ENCODE measurements at places on chromosomes 11 and 22.

DNA sequence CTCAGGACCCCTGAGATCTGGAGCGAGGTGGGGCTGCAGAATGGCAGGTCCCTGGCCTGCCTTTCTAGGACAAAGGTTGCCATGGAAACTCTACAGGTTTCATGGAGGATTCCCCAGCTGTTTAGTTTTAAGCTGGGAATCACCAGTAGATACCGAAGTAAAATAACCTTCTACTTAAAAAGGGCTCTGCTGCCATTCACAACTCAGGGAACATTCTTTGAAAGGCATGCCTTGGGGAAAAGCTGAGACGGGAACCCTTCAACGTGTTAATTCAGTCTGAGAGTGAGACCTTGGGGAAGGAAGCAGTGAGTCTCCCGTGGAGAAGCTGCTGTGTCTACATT is 493.3 kb downstream of the BRD1 start:
- DNase-seq: no peak

DNA sequence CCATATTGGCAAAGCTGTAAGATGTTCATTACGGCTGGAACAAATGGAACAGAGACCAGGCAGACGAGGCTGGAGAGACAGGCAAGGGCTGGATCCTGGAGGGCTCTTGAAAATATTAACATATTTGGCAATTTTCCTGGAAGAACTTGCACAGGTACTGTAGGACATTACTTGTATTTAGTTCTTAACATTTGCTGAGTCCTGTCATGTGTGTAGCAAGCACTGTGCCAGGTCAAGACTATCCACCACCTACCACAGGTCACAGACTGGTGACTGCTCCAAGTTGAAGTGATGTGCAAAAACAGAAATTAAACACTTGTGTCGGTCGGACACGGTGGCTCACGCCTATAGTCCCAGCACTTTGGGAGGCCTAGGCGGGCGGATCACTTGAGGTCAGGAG is 58.7 kb upstream of the TNRC6B start:
- no peak for DNase-seq

- no peak for DNase-seq
These were observed 1389.8 kb downstream of the TBC1D22A start for GRCh38 chr22:48152164-48152775.

DNA sequence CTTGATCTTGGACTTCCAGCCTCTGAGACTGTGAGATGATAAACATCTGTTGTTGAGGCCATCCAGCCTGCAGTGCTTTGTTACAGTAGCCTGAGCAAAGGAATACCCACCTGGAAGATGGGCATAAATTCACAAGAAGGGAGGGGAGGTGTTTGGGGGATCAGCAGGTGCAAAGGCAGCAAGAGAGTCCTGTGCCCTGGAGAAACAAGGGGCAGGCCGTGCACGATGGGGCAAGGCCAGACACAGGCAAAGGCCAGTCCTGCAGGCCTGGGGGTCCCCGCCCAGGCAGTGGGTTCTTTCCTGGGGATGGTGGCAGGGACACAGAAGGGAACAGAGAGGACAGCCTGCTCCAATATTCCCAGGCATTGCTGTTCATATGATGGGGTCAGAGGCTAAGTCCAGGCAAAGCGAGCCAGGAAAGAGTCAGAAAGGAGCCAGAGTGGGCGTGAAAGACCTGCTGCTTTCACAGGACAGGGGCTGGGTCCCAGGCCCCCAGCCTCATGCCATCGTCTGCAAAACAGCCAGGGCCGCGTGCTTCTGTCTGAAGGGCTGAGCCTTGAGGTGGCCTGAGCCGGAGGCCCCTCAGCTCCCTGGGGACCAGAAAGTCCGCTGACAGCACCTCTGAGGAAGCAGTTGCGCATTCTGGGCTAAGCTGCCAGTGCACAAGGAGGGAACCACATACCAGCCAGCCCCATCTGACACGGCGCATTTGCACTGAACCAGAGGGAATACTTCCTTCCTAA is 48.8 kb downstream of the MYEOV start:
- DNase-seq: no peak

GRCh38 chr11:23217072-23217471 is 356.8 kb upstream of the CCDC179 start:
- DNase-seq: no peak

Measured in GM12892 (cell line).